H9 (cell line): ENCODE measurements at places on chromosomes 1 and 21. TPM values are rescaled to one million over a fixed set of nuclear protein-coding genes. Genes with fewer than 3 reads are reported as not detected.

CSTB gene
- total RNA-seq = 40.7 and 44.5 TPM in 2 replicates

FCRL4 gene
- total RNA-seq = not detected in 2 replicates

CENPF gene
- 104 and 113 TPM in 2 replicates for total RNA-seq

ACKR1 gene
- total RNA-seq = 0.26 and 0.39 TPM in 2 replicates

IGFN1 gene
- not detected in 2 replicates for total RNA-seq

ADORA1 gene
- 1.3 and 3.0 TPM in 2 replicates for total RNA-seq

S100A2 gene
- total RNA-seq = 0.57 and 0.92 TPM in 2 replicates

PGBD2 gene
- total RNA-seq = 10.4 and 10.6 TPM in 2 replicates

- DNase-seq = no peak
Measured at GRCh38 chr1:215887627-215888026, 320.5 kb downstream of the KCTD3 start.

DNA sequence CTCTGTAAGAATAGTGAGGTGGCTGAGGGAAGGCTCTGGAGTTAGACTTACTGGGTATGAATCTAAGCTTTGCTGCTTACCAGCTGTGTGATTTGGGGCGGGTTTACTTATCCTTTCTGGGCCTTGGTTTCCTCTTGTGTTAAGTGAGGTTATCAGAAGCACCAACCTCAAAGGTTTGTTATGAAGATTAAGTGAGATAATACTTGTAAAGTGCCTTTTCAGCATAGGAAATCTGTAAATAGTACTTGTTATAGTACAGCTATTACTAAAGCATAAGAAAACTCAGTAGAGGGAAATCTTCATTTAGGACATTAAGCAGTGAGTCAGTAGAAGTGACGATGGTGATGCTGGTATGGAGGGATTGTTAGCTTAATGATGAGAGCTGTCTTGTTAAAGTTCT, 12.1 kb downstream of the HHAT start:
- DNase-seq = no peak

- DNase-seq = no peak
Measured at GRCh38 chr1:240701412-240701811, 89.5 kb upstream of the GREM2 start.

- DNase-seq = no peak
Measured at GRCh38 chr1:246417813-246418564, 89.1 kb downstream of the SMYD3 start.

DNA sequence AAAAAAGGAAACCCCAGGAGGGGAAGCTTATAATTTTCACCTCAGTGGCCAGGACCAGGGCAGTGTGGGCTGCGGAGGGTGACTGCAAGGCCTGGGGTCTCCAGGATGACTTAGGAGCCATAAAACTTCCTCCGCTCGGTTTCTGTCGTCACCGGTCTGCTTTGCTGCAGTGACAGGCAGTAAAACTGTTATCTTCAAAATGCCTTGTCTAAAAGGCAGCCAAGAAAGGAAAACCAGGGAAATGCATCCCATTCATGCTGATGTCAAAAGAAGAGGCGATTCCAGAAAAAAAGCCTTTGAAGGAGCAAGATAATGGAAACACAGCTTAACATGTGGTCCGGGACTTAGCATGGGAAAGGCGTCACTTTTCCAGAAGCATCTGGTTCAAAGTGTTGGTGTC, 42.0 kb downstream of the COL6A1 start:
- no peak for DNase-seq

GRCh38 chr1:66687358-66687757, 64.9 kb upstream of the DYNLT5 start:
- DNase-seq = no peak

DNA sequence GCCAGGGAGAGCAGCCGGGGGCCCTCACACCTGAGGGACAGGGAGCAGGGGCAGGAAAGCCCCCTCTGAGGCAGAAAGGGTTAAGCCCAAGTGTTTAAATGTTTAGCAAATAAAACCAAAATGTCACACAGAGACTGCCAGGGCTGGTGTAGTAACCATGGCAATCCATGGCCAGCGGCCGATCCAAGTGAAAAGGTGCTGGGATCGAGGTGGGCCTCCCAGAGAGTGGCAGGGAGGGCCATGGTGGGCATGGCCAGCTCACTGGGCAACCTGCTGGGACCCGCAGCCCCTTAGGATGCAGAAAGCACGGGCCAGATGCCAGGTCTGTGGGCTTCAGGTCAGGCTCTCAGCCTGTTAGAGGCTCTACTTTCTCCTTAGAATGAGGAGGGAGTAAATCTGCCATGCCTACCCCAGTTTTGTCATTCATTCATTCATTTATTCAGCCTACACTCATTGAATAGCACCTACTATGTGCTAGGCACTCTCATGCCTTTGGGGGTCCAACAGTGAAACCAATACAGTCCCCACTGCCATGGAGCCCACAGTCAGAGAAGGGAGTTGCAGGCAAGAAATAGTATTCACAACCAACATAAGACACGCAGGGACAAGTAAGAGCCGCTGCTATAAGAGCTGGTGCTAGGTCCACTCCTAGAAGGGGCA, 56.1 kb downstream of the KCNN3 start:
- DNase-seq = no peak

DNA sequence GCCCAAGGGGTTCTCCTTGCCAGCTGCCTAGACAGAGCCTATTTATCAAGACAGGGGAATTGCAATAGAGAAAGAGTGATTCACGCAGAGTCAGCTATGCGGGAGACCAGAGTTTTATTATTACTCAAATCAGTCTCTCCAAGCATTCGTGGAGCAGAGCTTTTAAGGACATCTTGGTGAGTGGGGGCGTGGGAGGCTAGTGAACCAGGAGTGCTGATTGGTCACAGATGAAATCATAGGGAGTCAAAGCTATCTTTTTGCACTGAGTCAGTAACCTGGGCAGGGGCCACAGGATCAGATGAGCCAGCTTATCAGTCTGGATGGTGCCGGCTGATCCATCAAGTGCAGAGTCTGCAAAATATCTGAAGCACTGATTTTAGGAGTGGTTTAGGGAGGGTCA, 64.8 kb upstream of the MRPS6 start:
- no peak for DNase-seq

DNA sequence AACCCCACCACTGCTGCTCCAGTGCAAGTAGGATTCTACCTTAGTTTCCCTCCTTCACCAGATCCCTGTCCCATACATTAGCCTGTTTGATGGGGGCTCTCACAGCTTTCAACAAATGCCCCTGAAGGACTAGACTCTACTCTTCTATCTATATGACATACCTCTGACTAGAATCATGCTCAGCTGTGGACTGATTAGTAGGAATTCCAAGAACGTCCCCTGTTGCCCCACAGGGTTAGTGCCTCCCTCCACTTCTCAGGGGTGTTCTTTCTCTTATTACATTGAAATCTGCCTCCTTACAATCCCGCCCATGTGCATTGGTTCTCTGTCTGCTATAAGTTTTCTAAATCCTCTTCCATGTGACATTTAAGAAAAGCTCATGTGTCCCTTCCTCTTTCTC, 375.9 kb upstream of the DUSP10 start:
- no peak for DNase-seq

GRCh38 chr1:65734979-65735378, 57.7 kb upstream of the PDE4B start:
- no peak for DNase-seq

DNA sequence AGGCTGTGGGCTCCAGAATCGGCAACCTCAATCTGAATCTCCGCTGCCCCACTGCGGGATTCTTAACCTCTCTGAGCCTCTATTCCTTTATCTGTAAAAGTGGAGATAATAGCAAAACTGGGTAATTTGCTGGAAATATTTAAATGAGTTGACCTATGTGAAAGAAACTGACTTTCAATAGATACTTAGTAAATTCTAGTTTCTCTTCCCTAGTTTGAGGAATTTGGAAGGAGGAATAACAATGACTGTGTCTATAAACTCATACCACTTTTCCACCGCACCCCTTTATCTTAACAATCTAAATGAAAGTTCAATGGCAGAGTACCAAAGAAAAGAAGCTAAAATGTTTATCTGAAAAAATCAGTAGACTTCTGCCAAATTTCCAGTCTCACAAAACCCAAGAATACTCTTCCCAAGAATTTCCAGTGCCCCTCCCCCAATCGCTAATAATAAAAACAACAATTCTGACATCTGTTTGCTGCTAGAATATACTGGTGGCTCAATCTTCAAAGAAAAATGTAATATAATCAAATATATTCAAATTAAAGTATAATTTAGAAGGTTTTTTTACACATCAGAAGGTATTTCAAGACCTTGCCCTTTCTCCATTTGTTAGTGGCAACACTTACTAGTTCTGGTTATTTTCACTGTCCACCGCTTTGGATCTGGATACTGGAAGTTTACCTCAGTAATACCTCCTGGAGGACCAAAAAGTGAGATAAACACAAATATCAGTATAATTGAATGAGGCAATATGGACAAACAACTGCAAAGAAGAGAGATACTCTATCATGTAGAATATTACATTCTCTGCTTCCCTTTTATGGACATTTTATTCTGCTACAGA, 171.2 kb downstream of the LTN1 start:
- no peak for DNase-seq
